OCI-LY7 (cell line): ENCODE measurements at places on chromosomes 12 and 14.

GRCh38 chr12:104718304-104718929 lies 239.7 kb downstream of the SLC41A2 start:
- DNase-seq = no peak

DNA sequence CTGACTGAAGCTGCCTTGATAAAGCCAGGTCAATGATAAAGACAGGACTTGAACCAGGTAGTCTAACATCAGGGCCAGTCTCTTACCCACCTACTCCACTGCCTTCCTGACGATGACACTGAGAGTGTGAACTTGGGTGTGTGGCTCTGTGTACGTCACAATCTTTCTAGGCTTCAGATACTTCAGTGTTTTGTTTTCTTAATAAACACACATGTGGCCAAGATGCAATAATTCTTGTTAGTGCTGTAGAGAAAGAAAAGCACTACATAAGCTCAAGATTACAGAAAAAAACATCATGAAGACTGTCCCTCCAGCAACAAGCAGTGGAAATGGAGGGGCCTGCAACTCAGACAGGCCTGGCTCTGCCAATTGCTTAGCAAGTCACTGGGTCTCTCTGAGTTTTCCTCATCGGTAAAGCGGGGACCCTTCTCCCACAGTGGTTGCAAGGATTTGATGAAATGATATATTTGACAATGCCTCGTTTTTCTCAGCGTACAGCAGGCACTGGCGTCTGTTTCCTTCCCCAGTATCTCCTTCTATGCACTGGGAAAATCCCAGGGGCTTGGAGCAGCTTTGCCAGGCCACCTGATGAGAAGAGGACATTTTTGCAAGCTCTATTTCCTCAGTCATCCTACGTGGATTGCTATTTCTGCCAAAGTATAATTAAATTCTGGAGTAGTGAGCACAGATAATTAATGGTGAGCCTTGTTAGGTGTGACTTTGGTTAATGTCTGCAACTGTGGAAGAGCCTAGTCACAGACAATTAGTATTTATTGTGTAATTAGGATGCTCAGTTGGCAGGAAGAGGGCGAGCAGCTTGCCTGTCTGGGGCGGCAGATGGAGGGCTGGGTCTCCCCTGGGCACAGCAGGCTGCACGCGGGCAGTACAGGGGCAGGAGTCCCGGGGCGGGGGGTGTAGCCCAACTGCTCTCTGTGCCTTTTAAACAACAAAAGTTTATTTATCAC lies 55.8 kb upstream of the CHGA start:
- no peak for DNase-seq

GRCh38 chr12:130765186-130765659 lies 49.1 kb upstream of the RIMBP2 start:
- peak; percentile 48 for DNase-seq

DNA sequence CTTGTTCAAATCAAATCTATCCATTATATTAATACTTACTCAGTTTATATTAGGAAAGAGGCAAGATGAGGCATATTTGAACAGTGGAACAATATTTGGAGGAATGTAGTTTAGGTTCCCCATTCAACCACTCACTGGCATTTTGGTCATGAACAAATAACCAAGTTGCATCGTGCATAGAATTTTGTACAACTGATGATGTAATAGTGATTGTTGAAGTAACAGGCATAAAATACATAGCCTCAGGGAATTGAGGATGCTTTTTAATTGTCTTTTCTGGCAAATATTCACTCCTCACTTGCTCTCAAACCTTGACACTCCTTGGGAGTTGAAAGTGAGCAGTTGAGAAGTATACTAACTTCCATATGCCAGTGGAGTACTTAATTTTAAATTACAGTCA lies 175.2 kb downstream of the SRGAP1 start:
- DNase-seq = no peak

DNA sequence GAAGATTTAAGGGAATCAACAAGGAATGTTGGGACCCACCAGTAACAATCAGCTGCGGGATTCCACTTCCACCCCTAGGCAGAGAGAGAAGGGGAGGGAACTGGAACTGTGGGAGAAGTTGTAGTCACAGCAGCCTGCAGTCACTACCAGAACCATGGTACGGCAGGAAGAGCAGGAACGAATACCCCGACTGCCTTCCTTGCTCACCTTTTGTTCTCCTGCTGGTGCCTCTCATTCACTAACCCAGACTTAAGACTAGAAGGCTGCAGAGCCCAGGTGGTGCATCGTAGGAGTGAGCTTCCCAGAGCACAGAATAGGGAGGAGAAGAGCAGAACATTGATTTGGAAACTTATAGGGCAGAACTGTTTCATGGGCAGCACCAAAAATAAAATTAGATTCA lies 154.2 kb downstream of the DYRK2 start:
- DNase-seq = no peak

DNA sequence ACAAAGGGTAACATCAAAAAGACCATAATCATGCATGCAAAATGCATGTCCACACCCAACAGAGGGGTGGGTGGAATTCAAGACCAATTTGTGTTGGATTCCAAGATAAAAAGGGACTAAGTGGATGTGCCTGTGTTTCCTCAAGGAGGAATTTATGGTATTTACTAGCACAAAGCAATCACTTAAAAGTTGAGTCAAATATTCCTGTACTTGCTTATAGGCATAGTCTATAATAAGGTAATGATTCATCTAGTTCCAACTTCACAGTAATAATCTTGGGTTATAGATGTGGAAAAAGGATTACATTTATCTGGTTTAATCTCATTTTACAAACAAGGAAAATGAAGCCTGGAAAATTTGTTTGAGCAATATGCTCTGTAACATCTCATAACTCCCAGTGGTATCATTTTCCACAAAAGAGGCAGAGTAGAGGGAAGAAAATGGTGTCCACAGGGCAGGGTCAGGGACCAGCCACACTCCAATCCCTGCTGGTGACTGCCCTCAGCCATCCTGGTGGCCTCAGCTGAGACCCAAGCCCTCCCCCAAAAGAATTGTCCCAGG lies 80.8 kb upstream of the REP15 start:
- no peak for DNase-seq

DNA sequence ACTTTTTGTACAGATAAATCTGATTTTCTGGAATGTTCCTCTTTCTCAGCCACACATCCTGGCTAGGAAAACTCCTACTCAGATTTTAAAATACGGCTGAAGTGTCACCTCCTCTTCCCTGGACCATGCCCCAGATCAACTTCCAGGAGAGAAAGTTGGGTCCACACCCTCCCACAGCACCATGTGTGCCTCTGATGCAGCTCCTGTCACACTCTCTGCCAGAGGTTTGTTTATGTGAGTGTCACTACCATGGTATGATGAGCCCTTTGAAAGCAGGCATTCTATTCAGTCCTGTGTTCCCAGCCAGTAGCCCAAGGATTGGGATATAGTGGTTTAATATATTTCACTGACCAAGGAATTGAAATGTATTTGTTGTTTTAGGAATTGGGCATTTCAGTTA lies 287.2 kb upstream of the ATP2B1 start:
- no peak for DNase-seq

- no peak for DNase-seq
Observed at GRCh38 chr12:113474635-113475436, 3.2 kb upstream of the LHX5 start.

DNA sequence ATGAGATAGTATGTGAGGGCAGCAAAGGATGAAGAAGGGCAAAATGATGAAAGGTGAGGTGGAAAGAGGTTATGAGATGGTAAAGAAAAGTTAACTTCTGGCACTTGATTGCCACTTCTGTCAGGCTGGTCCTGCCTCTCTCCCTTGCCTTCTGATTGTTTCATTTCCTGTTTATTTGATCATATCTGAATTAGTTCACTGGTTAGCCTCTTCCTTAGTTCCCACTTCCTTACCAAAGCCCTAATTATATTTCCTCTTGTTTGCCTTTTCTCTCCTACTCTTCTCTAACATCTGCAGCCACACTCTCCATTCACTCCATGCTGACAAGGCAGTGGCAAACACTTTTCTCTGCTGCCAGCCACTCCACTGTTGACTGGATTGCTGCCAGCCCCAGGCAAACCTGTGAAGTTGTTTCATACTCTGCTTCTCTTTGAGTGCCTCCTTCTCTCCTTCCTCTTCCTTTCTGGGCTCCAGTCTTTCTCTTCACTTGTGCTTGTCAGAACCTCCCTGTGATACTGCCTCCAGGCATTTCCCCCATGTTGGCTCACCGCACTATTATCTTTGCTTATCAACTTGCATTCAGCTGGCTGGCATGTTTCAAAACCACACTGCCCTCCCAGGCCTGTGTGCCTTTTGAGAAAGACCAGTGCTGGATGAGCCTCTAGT lies 8.1 kb downstream of the PNP start:
- DNase-seq = peak; percentile 51

- no peak for DNase-seq
Observed at GRCh38 chr12:16573398-16574077, 32.4 kb downstream of the LMO3 start.

DNA sequence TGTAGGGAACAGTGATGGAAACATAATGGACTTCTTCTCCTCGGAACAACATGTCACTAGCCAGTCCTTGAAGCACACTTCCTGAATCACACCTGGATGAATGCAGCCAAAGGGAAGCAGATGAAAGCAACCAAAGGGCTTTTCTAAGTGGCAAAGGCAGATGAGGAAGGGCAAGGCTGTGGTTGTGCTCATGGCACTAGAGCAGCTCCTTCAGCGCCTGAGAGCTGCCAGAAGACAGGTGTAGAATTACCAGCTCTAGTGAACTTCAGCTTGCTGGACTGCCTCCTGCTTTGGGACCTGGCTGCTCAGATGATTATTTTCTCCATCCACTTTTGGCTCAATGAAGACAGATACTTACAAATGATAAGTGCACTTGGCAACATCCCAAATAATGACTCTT lies 1372.1 kb upstream of the SEL1L start:
- DNase-seq = no peak
